Suppressor macrophage treated with lipopolysaccharide for 4 hours (primary cell): ENCODE measurements at places on chromosomes 16 and 17.

DNA sequence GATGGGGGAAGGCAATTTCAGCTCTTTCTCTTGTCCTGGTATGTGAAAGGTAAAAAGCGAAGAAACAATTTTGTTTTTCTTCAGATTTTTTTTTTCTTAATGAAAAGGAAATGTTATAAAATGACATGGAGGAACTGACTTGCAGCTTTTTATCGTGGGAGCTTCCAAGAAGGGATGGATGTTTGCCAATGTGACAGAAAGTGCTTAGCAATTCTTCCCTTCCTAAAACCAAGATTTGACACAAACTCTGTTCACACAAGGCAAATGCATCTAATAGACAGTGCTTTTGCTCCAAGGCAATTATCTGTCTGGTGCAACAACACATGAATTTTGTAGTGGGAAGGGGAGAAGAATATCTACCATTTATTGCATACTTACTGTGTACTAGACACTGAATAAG, 988.5 kb downstream of the CDH11 start:
- DNase-seq = no peak

- no peak for DNase-seq
Observed at GRCh38 chr16:80893686-80894085, 89.3 kb upstream of the CDYL2 start.

GRCh38 chr17:57987581-57988300, at the start of gene VEZF1:
Gene VEZF1 (minus strand): TSS chr17:57988254. CDS start chr17:57988111, 143 bp downstream.
- DNase-seq = peak; percentile 84

GRCh38 chr16:58046936-58047335, 21.4 kb downstream of the MMP15 start:
- DNase-seq = no peak

GRCh38 chr17:39624313-39624712, 2.4 kb upstream of the PPP1R1B start:
- no peak for DNase-seq
